ENCODE measurements at places on chromosomes 7 and 10. TPM values are rescaled to one million over a fixed set of nuclear protein-coding genes. Genes with fewer than 3 reads are reported as not detected.

- peaks cover 28% of the 10 kb centered on the region for H3K4me1 ChIP-seq
- H3K27me3 ChIP-seq: no peaks in the 10 kb centered on the region
- H3K36me3 ChIP-seq: no peaks in the 10 kb centered on the region
- H3K27ac ChIP-seq: peak overlapping the region; percentile 88
- DNase-seq: no peak
Measured at GRCh38 chr10:93412801-93413200, 69.3 kb downstream of the MYOF start.

Gene ARHGAP19
- total RNA-seq: 38.2 TPM

DNA sequence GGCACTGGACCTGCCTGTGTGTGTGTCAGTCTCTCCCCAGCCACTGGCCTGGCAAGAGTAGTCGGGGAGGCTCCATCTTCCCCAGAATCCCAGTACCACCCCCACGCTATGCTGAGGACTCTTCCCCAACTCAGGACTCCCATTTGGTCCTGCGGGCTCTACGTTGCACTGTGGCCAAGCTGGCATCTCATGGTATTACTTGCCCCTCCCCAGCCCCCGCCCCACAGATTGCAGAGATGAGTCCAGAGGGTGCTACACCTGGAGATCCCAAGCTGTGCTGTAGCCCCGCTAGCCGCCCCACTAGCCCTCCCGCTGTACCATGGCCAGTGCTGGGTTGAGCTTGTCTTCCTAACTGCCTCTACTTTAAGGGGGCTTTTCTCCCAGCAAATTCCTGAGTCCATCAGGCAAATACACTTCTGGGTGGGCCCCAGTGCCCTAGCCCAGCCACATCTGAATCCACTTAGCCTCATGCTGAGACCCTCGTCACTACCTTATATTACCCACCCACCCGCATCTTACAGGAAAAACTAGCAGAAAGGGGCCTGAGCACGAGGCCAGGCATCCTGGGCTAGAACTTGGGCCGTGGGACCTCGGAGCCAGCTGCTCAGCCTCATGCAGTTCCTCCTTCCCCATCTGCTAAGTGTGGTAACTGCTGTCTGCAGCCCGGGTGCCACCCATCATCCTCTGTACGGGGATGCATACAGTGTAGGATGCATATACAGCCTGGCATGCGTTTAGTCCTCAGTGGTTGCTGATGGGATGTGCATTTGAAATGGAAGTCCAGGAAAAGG is 65.8 kb upstream of the CACUL1 start:
- no peak for DNase-seq
- H3K27ac ChIP-seq: no peak overlapping the region
- peaks cover 6% of the 10 kb centered on the region for H3K27me3 ChIP-seq
- no peak overlapping the region for H3K4me3 ChIP-seq
- H3K36me3 ChIP-seq: no peaks in the 10 kb centered on the region

Gene SRRM3
- total RNA-seq: not detected

- DNase-seq: no peak
- H3K4me3 ChIP-seq: no peak overlapping the region
Measured at GRCh38 chr7:85167636-85168035, 19.2 kb downstream of the SEMA3D start.

- H3K4me3 ChIP-seq: no peak overlapping the region
- DNase-seq: no peak
- H3K27me3 ChIP-seq: peaks cover 9% of the 10 kb centered on the region
- no peak overlapping the region for H3K27ac ChIP-seq
Measured at GRCh38 chr10:86078639-86079035, 288.0 kb downstream of the GRID1 start.

Gene MYH16
- not detected for total RNA-seq

Gene VSTM2A
- not detected for total RNA-seq

- H3K36me3 ChIP-seq: peaks cover 21% of the 10 kb centered on the region
- no peak overlapping the region for H3K4me3 ChIP-seq
- no peaks in the 10 kb centered on the region for H3K4me1 ChIP-seq
- DNase-seq: no peak
Measured at GRCh38 chr10:100194711-100195110, 8.9 kb upstream of the ERLIN1 start.

GRCh38 chr7:142791502-142791901 is 20.7 kb downstream of the PRSS2 start:
- H3K36me3 ChIP-seq: peaks cover 11% of the 10 kb centered on the region
- H3K27ac ChIP-seq: peak overlapping the region; percentile 97
- H3K27me3 ChIP-seq: no peaks in the 10 kb centered on the region
- H3K4me3 ChIP-seq: peak overlapping the region; percentile 93

DNA sequence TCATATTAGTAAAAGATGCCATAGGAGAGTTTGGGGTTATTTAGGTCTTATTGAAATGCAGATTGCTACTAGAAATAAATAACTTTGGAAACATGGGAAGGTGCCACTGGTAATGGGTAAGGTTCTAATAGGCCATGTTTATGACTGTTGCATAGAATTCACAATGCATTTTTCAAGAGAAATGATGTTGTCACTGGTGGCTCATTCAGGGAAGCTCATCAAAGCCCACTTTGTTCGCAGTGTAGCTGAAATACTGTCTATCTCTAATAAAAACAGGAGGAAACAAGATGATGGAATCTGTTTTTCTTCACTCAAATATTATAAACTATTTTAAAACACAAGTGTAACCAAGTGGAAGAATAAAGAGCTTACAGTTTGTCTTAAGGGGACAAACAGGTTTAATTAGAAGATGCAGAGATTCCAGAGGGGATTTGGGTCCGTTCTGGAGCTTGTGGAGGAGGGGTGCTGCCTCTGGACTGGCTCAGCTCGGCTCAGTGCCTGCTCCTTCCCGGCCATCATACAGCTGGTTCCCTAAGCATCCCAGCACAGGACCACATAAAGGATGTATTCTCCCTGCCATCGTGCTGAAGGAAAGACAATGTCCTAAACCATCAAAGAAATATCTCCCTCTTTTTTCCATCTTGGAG is 20.4 kb downstream of the OPALIN start:
- H3K27ac ChIP-seq: no peak overlapping the region
- no peak overlapping the region for H3K4me3 ChIP-seq
- H3K27me3 ChIP-seq: peaks cover 32% of the 10 kb centered on the region
- H3K4me1 ChIP-seq: no peaks in the 10 kb centered on the region
- no peak for DNase-seq

DNA sequence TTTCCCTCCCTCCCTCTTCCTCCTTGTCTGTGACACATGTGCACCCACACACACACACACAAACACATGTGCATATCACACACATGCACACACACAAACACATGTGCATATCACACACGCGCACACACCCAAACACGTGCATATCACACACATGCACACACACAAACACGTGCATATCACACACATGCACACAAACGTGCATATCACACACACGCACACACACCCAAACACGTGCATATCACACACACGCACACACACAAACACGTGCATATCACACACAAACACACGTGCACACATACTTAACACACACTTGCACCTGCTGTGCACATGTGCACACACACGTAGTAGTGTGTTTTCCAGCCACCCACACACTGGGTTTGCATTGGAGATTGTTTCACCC is 29.4 kb upstream of the KNDC1 start:
- DNase-seq: no peak
- H3K4me3 ChIP-seq: no peak overlapping the region
- H3K36me3 ChIP-seq: no peaks in the 10 kb centered on the region
- no peaks in the 10 kb centered on the region for H3K4me1 ChIP-seq
- no peaks in the 10 kb centered on the region for H3K27me3 ChIP-seq

DNA sequence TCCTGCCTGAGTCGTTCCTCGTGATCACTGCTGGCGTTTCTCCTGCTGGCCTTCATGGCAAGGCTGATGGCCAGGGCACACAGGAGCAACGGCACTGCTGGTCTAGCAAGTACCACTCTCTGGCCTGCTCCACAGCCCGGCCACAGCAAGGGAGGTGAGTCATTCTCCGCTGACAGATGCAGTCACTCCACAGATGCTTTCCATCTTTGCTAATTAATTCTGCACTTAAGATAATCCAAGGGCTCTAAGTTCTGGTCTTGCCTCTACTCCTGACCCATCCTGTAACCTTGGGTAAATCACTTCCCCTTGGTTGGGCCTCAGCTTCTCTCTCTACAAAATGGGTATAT is 244.4 kb downstream of the RPS24 start:
- H3K27me3 ChIP-seq: peaks cover 10% of the 10 kb centered on the region
- H3K36me3 ChIP-seq: no peaks in the 10 kb centered on the region
- H3K4me3 ChIP-seq: no peak overlapping the region
- DNase-seq: no peak
- no peak overlapping the region for H3K27ac ChIP-seq
